ENCODE measurements at places on chromosomes 4 and X.
A peak's percentile ranks its signal among the peaks of the same experiment; 100 is the strongest.

GRCh38 chr4:162661913-162662312 lies 498.1 kb upstream of the FSTL5 start:
- DNase-seq = no peak

GRCh38 chr4:174066611-174067205 lies 216.8 kb downstream of the FBXO8 start:
- no peak for DNase-seq

GRCh38 chrX:40167850-40168479 lies 70.2 kb upstream of the BCOR start:
- DNase-seq = no peak

DNA sequence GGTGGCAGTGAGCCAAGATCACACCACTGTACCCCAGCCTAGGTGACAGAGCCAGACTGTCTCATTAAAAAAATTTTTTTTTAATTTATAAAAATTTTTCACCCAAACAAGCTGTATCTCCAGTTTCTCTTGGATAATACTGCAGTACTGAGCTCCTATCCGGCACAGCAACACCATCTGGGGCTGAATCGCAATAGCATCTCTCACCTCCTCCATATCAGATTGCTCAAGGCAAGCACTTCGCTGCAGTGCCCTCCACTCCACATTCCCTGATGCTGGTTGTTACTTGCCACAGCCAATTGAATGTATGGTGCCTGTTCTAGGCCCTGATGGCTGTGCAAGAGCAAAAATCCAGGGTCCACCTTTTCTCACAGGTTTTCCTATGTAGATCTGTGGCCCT lies 69.3 kb upstream of the FAM241A start:
- DNase-seq = no peak

GRCh38 chr4:43316813-43317212 lies 424.3 kb downstream of the GRXCR1 start:
- DNase-seq = no peak

DNA sequence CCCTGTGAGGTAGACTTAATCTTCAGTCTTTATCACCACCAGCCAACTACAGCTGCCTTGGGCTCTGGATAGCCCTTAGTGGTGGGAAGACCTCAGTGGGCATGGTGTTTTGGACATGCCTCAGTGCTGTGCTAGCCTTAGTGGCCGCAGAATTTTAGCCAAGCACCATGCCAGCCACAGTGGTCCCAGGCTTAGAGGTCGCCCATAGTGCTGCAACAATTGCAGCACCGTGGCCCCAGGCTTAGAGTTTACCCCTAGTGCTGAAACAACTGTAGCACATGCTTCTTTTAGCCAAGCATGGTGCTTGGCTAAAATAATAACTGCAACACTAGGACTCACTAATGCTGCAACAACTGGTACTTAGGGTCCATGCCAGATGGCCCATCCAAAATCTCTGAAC lies 38.9 kb upstream of the SULT1B1 start:
- DNase-seq = no peak

DNA sequence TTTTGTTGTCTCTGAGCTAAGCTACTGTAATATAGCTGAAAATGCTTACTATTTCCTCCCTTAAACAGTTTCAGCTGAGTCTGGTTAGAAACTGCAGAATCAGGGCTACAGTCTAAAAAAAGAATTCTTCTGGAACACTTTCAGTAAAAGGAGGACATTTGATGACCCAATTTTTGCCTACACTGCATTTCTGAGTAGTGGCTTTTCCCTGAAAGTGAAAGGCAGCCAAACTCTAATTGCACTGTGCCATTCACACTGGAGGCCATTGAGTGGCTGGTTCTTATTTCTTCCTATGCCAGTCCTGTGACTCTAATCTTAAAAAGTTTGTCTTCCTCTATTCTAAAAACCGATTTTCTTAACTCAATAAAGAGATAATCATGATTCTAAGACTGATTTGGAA lies 526.0 kb downstream of the CFAP47 start:
- no peak for DNase-seq

GRCh38 chr4:3412257-3413020 lies 29.3 kb upstream of the HGFAC start:
- DNase-seq = no peak

DNA sequence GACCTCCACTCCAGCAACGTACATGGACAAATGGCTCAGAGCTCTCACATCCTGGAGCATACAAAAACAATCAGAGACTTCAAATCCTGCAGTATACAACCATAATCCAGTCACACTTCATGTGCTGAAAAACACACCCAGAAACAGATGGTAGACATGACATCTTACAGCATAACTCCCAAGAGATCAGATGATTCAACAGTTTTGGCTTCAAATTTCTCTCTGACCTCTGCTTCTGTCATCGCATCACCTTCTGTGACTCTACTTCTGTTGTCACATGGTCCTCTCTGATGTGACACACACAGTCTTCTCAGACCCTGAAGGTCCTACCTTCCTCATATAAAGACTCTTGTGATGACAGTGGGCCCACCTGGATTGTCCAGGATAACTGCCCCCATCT lies 18.5 kb downstream of the SUV39H1 start:
- DNase-seq = no peak

DNA sequence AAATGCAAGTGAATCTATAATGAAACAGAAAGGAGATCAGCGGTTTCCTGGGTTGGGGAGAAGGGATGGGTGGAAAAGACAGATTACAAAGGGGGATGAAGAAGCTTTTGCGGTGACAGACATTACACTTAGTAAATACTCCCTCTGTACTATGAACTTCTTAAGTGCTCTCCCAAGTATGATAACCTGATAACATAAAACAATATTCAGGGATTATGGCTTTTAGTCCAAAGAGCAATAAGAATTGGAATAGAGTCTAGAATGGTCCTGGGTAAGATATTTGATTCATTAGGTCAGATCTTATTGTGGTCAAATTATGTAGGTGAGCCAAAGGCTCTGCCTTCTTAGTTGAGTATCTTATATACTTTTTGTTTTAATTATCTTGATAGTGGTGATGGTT lies 9.2 kb downstream of the LRRC66 start:
- DNase-seq = peak; percentile 57

- DNase-seq = no peak
Observed at GRCh38 chr4:101993842-101994775, 203.6 kb downstream of the BANK1 start.

DNA sequence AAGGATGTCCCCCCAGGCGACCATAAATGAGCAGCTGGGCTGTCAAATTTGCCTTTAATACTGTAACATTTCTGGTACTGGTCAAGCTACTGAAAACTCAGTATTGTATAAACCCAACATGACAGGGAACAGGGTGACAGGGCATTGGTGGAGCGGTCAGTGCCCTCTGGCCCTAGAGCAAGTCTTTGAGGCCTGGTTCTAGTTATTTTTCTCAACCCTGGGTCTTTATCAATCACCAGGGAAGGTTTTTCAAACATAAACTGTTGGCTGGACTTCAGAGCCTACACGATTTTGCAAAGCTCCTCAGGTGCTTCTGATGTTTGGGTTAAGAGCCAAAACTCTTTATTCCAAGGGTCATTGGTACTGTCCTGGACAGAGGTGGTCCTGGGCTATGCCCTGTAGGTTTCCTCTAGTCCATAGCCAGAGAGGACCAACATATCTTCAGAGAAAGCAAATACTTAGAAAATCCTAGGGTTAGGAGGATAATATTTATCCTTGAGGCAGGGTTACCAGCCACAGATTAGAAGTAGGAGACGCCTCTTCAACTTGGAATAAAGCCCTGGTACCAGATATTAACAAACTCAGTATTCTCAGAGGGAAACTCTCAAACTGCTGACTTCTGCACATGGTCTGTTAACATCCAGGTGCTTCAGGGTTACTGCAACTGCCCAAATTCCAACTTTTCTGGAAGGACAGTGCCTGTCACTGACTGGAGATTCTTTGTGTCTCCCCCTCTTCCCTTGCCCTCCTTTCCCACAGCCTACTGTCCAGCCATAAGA lies 26.7 kb upstream of the ADH7 start:
- DNase-seq = no peak

- no peak for DNase-seq
Observed at GRCh38 chrX:9687899-9688298, 77.7 kb downstream of the GPR143 start.

- DNase-seq = no peak
Observed at GRCh38 chr4:44165938-44166337, 282.7 kb downstream of the KCTD8 start.

DNA sequence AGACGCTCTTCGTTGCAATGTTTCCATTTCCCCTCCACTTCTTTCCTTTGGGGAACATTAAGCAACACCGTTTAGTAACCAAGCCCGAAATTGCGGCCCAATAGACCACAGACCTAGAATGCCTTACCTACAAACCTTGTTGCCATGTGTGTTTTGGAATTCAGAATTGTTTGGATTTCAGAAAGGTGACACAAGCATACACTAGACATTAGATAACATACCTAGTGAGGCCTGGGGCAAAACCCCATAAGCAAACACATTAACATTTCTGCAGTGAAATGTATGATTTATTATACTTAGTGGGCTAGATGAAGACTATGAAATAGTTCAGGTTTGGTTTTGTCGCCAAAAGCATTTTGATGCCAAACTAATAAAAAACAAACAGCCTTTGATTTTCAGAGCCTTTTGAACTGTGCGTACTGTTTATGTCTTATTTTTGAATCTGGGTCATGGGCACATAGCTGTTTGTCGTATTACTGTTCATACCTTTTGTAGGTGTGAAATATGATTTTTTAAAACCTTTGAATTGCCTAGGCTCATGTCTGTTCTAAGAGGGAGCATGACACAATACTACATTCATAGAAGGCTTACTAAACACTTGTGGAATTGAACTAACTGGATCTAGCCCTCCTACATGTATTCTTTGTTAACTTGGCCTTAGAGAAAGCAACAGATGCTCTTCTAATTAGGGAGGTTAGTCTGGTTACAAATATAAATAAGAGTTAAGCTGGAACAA lies 88.6 kb upstream of the TMEM164 start:
- DNase-seq = no peak

DNA sequence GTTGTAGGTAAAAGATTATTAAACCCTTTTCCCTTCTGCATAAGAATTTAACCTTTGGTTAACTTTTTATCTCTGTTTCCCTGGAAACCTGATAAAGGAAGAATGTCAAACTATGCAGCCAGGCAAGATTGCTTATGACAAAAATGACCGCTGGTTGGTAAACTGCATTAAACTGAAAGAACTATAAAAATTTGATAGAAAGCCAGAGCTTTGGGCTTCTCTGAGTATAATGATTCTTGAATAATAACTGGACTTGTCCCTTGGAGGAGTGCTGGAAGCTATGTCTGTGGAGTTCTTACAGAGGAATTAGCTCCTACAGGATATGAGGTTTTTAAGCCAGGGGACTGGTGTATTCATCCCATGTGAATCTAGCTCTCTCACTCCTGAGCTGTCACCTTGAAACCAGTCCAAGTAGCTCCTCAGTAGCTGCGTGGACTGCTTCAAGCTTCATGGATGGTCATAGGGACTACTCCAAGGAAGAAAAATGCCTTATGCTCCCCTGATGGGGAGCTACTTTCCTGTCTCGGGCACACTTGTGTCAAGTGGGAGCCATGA lies 52.0 kb downstream of the RASL11B start:
- DNase-seq = peak; percentile 61

DNA sequence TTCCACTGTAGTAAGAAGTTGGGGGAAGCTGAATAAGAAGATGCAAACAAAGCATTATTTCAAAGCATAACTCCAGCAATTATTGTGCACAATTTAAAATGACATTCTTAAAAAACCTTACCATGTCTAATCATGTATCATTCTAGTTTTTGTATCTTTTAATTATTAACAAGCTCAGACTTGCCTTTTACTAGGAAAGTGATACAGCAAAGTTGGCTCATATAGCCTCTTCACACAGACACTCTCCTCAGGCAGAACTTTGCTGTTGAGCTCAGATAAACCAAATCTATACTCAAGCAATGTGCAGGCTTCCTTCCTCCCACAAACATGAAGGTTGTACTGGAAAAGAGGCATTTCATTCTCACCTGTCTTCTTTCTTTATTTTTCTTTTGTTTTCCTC lies 358.7 kb upstream of the EMCN start:
- no peak for DNase-seq

GRCh38 chr4:75699299-75699698 lies 25.1 kb upstream of the USO1 start:
- no peak for DNase-seq

GRCh38 chrX:120840827-120841226 lies 34.8 kb downstream of the CT47B1 start:
- DNase-seq = no peak

- DNase-seq = no peak
Observed at GRCh38 chr4:98289375-98289774, 28.2 kb downstream of the RAP1GDS1 start.

DNA sequence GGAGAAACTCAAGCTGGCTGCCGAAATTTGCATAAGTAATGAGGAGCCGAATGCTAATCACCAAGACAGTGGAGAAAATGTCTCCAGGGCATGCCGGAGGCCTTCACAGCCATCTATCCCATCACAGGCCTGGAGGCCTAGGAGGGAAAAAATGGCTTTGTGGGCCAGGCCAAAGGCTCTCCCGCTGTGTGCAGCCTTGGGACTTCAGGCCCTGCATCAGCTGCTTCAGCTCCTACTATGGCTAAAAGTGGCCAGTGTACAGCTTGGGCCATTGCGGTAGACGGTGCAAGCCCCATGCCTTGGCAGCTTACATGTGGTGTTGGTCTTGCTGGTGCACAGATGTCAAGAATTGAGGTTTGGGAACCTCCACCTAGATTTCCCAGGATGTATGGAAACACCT lies 162.6 kb upstream of the FAM47A start:
- DNase-seq = no peak

- DNase-seq = no peak
Observed at GRCh38 chrX:125544031-125544660, 224.5 kb downstream of the TEX13C start.

DNA sequence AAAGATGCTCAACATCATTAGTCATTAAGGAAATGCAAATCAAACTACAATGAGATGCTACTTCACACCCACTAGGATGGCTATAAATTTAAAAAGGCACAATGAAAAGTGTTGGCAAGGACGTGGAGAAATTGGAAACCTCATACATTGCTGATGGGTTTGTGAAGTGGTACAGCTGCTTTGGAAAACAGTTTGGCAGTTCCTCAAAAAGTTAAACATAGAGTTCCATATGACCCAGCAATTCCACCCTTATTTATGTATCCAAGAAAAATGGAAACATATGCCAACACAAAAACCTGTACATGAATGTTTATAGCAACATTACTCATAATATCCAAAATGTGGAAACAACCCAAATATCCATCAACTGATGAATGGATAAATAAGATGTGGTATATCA lies 101.3 kb upstream of the MAGEB10 start:
- no peak for DNase-seq

GRCh38 chr4:101855239-101855638 lies 64.7 kb downstream of the BANK1 start:
- no peak for DNase-seq

- no peak for DNase-seq
Observed at GRCh38 chr4:80538276-80538926, 202.9 kb downstream of the CFAP299 start.

GRCh38 chr4:171981185-171981584 lies 168.0 kb downstream of the GALNTL6 start:
- no peak for DNase-seq

- no peak for DNase-seq
Observed at GRCh38 chr4:107069049-107069448, 32.9 kb upstream of the DKK2 start.
